ENCODE measurements at places on chromosomes 12 and 14.
A peak's percentile ranks its signal among the peaks of the same experiment; 100 is the strongest.

DNA sequence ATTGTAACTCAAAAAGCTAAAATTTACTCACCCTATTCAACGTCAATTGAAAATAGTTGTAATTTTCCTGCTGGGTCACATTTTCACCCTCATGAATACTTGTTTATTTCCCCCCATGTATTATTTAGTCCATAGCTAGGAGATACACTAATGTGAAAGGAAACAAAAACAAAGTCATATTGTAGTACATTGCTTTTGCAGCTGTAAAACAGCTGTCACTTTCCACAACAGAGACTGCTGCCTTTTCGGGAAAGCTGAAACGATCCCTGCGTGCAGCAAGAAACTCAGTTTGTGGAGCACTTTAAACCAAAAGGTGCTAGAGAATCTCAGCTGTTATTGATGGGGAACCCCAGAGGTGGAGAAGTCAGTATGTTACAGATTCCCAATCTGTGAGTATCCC is 4.3 kb downstream of the RACGAP1 start:
- no peak for DNase-seq

DNA sequence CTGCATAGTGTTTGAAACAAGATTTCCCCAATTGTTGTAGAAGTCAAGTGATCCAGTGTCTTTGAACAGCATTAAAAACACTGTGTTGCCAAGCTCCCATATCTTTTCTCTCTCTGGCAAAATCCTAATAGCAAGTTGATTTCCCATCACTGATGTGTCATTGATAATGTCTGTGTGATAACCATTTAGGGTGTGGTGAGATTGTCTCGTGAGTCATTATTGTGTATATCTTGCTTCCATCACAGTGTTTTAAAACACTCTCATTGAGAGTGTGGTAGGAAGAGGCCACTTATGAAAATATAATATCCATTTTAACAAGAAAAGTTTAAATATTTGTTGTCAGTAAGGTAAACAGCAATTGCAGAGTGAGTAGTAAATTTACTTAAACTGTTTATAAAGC is 74.7 kb downstream of the PRORP start:
- DNase-seq: no peak

DNA sequence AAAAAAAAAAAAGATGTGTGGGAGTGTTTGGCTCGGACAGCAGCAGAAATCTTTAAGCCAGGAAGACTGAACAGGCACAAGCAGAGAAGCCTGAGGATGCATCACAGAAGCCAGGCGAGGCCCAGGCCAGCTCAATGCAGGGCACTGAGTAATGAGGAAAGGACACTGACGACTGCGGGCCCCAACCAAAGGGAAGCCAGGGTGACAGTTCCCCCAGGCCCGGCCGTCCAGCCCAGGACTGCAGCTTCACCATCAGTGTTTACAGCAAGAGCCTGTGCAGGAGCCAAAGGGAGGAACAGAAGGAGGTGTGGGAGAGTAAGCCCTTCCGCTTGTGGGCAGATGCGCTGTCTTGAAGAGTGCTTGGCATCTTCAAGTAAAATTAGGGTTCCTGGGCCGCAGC is 205.3 kb upstream of the SFSWAP start:
- no peak for DNase-seq

GRCh38 chr12:66232263-66232662 is 43.2 kb downstream of the IRAK3 start:
- DNase-seq: no peak

- DNase-seq: peak; percentile 43
Observed at GRCh38 chr12:22334410-22335100, at the start of gene ST8SIA1. ST8SIA1 (minus strand) TSS chr12:22334707; CDS start chr12:22334232, 475 bp downstream.
